ENCODE measurements at places on chromosomes 3 and 15.
A peak's percentile ranks its signal among the peaks of the same experiment; 100 is the strongest.

DNA sequence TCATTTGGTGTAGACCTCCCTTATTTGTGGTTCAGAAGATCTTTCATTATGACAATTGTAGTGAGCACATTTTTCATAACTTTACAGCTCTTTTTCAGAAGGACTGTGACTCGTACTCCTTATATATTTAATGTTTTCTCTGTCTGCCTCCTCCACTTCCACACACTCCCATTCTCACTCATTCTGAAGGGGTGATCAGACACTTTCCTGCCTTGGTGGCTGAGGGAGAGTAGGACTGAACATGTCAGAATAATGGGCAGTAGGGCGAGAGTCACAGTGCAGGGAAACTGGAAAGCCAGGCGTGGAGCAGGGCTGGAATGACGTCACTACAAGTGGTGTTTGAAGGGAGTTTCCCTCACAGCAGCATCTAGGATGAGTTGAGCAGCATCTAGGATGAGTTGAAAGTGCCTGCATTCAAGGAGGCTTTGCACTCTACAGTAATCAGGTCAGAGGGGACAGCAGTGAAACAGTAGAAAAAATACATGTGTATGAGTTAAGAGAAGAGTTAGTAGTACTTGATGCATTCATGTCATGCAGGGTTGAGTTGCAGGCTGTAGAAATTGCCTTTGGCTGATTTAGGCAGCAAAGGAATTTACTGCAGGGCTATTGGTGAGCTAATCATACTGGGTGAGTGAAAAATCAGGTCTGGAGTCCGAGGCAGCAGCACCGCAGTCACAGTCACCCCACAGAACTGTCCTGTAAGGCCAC is 36.3 kb upstream of the FBXL22 start:
- peak; percentile 65 for DNase-seq

GRCh38 chr3:105367406-105368213 is 901 bp downstream of the ALCAM start:
- peak; percentile 78 for DNase-seq

- DNase-seq = no peak
These were observed 220.1 kb upstream of the BHLHE40 start for GRCh38 chr3:4758957-4759656.

- peak; percentile 50 for DNase-seq
These were observed 794 bp downstream of the ARPP19 start for GRCh38 chr15:52567871-52568600.

- DNase-seq = no peak
These were observed 145.3 kb downstream of the CD47 start for GRCh38 chr3:107945417-107946094.

DNA sequence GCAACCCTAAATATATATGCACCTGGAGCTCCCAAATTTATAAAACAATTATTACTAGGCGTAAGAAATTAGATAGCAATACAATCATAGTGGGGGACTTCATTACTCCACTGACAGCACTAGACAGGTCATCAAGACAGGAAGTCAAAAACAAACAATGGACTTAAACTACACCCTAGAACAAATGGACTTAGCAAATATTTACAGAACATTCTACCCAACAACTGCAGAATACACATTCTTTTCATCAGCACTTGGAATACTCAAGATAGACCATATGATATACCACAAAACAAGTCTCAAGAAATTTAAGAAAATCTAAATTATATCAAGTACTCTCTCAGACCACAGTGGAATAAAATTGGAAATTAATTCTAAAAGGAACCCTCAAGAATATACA is 201.5 kb downstream of the OSBPL10 start:
- no peak for DNase-seq

DNA sequence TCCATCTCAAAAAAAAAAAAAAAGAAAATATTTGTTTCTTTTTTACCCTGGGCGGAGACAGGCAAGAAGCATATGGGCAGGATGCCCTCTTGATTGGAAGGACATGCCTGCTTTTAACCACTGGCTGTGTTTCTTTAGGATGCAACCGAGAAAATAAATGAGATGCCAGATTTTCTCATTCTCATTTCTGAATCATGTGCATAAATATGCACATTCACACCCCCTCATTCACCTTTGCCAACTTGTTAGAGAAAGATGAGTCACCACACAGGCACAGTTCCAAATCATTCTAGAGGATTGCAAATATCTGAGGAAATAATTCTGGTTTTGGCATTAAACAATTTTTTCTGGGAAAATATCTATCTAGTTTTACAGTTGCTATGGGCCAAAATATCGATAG is 3.3 kb downstream of the LIPH start:
- DNase-seq = no peak

- no peak for DNase-seq
These were observed 1.2 kb downstream of the CADPS start for GRCh38 chr3:62873761-62874710.

DNA sequence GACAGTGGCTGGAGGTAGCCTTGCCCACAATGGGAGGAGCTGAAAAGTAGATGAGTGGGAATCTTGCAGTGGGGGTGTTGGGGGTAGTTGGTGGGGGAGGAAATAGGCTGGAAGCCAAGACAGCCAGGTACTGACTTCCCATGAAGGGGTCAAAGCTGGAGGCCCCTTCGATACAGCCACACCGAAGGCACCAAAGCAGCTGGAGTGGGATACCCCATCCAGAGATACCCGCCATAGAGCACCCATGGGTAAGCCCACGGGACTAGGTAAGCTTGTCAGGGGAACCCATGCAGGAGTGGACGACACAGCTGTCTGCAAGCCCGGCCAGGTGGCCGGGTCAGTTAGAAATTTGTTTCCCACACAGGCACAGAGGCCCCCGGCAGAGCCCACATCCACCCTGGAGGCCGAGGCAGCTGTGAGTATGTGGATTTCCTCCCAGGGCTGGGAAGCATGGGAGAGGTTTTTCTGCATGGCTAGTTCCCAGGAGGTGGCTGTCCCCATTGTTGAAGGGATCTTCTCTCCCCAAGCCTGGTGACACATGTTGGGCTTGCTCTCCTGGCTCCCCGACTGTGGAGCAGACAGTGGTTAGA is 28.6 kb downstream of the PRR23E start:
- no peak for DNase-seq

GRCh38 chr15:76682833-76683232 is 222.3 kb downstream of the SCAPER start:
- DNase-seq = no peak

DNA sequence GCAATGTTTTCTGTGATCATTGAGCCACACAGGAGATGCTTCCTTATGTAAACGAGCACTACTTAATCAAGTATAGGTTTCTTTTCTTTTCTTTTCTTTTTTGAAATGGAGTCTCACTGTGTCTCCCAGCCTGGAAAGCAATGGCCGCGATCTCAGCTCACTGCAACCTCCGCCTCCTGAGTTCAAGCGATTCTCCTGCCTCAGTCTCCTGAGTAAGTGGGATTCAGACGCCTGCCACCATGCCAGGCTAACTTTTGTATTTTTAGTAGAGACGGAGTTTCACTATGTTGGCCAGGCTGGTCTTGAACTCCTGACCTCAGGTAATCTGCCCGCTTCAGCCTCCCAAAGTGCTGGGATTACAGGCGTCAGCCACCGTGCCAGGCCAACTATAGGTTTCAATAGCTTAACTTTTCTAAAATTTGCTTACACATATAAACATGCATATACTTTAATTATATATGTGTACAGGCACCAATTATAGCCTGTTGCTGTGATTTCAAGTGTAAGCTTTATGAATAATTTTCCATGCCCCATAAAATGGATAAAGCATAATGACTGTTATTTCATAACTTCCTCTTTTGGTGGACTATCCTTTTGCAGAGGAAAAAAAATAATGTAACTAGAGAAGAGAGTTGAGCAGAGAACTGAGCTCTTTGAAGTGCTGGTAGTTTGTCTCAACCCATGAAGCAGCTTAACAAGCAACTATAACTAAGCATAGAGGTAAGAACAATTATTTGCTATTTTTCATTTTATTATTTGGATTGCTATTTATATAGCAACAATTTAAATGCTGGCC is 24.8 kb upstream of the MBNL1 start:
- DNase-seq = peak; percentile 17

DNA sequence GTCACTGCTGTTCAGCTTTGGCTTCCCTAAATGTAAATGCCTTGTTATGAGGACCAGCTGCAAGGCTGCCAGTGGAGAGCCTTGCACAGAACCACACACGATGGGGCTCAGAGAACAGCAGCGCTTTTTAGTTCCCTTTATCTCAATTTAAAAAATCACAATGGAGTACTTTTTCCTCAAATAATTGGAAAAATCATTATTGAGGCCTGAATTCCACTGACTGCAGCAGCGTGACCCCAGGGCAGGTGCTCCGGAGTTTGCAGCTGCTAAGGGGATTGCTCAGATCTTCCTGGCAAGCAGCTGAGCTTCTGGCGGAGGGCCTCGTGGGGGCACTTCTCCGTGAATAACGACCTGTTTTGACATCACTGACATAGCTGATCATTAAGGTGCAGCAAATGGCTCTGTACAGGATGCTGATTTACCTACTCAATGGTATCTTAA is 245.6 kb upstream of the TRIM42 start:
- DNase-seq = no peak

- DNase-seq = no peak
These were observed 10.3 kb upstream of the MCF2L2 start for GRCh38 chr3:183438735-183439134.

GRCh38 chr3:76753599-76753998 is 286.3 kb upstream of the ROBO2 start:
- DNase-seq = no peak

DNA sequence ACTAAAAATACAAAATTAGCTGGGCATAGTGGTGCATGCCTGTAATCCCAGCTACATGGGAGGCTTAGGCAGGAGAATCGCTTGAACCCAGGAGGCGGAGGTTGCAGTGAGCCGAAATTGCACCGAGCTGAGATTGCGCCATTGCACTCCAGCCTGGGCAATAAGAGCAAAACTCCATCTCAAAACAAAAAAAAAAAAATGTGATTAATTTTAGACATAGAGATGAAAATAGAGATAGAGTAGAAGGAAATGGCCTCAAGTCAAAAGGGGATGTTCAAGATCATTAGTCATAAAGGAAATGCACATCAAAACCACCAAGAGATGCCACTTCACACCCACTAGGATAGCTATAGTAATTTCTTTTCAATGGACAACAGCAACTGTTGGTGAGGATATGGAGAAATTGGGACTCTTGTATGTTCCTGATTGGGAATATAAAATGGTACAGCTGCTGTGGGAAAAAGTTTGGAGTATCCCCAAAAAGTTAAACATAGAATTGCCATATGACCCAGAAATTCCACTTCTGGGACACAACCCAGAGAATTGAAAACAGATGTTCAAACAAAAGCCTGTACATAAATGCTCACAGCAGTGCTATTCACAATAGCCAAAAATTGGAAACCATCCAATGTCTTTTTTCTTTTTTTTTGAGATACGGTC is 55.4 kb downstream of the ABHD2 start:
- no peak for DNase-seq

DNA sequence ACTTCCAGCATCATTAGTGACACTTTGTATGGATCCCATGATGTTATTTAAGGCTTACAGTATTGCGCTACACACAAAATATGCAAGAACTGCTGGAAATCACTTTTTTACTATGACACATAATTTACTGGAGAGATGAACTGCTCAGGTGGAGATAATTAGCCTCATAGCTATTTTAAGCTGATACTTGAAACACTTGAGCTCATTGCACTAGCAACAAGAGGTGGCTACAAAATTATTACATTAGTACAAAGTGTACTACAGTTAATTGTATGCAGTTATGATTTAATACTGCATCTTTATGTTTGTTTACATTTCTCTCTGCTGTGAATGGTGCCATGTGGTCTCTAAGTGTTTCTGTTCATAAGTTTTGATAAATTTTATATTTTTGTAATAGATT is 6.5 kb upstream of the LZTFL1 start:
- no peak for DNase-seq

DNA sequence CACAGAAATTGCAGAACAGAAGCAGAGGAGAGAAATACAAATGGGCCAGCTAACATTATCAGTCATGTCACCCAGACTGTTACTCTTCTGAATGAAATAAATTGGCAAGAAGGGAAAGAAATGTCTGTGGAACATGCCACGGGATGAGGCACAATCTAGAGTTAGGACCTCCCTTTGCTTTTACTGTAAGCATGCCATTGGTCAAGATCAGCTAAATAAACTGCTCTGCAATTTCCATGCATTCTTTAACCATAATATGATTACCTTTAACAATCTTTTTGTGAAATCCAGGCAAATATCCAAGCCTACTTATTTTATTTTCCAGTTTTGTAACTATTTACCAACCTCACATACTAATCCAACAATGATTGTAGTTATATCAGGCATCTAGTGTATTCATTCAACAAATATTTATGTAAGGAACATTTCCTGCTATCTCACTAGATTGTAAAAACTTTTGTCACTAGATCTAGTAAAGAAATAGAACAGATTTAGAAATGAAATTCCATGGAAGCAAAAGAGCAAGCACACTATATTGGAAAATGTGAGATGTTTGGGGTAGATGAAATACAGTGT is 383.4 kb downstream of the MECOM start:
- no peak for DNase-seq

DNA sequence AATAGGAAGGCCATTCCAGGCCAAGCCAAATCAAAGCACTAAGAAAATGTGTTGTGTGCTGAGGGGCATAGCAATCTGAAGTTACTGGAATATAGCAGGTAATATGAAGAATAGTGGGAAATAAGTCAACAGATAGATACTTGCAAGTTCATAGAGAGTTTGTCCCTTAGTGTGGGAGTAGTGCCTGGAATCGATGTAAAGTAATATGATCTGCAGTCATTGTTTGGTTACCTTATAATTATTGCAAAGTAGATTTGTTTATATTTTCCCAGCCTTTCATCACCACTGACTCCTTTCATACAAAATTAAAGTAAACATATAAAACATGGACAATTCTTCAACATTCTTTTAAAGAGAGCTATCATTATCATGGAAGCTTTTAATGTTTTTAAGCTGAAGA is 420.9 kb upstream of the NECTIN3 start:
- DNase-seq = no peak

- DNase-seq = no peak
These were observed 15.0 kb downstream of the BHLHE40 start for GRCh38 chr3:4994144-4994730.
